ENCODE measurements at places on chromosomes 7 and 10.

DNA sequence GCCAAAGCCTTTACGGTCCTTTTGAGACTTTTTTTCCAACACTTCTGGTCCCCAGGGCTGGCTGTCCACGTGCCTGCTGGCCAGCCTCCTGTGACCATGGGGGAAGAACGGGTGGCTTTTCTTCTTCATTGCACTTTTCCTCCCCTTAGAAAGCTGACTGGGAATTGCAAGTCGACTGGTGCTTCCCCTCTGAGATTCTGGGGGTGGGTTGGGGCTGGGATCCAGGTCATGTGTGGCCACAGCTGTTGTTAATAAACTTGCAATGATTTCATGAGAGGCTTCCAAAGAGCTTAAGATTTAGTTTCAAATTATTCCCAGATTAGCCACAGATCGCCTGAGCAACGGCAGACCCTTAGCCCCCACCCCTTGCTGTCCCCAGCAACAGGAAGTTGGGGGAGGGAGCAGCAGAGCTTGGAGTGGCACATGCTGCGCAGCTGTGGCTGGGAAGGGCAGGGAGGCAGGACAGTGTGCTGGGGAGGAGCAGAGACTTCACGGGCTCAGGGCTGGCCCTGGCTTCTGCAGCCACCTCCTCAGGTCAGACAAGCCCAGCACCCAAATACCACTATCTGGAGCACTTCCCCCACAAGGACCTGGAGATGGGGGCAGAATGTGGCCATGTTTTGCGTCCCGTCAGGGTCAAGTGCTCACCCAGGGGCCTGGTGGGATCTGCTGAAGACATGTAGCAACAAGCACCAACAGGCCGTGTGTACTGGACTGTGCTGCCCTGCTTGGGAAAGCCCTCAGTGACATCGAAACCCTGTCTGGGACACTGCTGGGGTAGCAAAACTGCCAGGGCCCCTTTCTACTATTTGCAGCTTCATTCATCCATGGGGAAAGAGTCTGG, 147.1 kb downstream of the RNF216 start:
- DNase-seq = no peak

DNA sequence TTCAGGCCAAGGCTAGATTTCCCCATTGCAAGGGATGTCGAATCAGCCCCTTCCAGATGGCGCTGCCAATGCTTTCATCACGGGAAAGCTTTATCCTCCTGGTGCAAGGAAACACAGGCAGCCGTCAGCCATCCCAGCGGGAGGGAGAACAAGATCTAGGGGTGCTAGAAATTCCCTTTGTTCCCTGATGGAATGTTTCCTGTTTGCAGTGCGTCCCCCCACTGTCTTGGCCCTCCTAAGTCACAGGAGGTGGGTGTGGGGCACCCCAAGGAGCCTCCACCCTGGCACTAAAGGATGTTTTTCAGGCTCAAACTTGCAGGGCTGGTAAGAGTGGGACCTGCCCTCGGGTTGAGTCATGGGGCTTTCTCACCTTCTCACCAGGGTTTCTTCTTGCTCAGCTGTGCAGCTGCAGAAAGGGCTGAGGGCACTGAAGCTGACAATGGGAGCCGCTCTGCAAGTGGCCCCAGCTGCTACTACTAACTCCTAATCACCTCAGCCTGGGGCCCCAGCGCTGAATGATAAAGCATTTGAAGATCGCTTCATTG, 103.6 kb downstream of the PRPF18 start:
- DNase-seq = no peak

GRCh38 chr7:134280508-134280907, 36.2 kb downstream of the SLC35B4 start:
- no peak for DNase-seq

DNA sequence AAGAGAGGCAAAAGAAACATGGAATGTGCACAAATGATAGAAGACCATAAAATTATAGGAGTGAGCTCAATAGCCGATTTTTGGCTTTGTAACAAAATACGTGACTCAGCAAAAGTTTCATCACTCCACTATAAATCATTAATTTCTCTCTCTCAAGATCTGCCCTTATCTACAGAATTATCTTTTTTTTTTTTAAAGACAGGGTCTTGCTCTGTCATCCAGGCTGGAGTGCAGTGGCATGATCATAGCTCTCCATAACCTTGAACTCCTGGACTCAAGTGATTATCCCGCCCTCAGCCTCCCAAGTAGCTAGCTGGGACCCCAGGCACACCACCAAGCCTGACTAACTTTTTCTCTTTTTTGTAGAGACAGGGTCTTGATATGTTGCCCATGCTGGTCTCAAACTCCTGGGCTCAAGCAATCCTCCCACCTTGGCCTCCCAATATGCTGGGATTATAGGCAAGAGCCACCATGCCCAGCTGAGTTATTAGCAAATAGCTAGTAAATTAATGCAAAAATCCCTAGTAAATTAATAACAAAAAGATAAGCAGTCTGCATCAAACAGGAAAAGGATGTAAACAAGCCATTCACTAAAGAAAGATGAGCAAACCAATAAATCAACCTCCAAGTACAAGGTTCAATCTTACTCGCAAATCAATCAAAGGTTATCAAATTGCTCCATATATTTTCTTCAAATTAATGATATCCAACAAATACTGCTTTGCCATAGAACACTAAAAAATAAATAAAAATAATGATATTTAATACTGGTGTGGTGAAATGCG, 450.7 kb downstream of the PARD3 start:
- DNase-seq = no peak

DNA sequence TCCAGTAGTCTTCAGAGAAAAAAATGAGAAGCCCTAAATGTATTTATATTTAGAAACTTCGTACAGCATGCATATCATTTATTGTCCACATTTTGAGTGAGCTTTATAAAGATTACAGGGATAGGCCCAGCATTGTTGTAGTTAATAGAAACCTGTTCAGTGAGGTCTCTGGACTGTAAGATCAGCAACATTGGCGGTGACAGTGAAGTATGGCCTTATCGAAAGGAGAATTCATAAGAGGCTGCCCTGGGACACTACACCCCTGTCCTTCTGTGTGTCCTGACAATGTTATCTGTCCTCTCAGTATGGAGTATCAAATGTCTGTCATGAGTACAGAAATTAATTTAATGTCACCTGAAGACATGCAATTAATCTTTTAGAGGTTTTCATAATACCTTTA, 57.2 kb downstream of the SHH start:
- no peak for DNase-seq

DNA sequence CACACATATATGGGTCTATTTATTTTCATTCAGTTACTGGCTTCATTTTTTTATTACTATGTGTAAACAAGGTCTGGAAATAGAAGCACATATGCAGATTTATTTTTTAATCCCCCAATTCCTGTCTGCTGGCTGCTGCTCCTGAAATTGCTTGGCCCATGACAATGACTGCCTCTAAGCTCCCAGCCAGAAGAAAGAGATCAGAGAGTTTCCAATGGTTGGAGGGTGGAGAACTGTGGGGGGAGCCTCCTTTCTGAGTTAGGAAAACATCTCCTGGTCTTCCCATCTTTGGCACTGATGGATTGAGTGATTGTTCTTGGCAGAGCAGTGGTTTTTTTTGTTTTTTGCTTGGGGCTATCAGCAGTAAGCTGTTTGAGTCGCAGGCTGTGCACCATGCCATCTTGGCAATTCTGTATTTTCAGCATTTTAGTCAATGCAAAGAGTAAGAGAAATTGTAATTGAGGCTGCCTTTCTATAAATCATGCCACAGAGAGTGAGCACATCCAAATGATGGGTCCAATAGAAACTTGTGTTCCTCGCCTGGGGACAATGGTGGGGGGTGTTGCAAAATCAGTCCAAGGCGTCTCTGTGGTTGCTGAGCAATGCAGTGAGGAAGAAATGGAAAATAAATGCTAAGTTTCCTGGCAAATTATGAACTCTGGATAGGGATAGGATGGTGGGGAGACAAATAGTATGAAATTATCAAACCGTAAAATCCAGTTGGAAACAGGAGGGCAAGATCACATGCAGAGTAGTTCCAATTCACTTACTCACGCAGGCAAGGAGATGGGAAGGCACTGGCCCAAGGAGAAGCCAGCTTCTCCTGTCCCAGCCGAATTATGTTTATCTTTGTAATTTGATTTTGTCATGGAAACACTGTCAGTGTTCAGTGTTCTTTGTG, 382.4 kb downstream of the SORCS3 start:
- DNase-seq = no peak

- no peak for DNase-seq
These were observed 7.5 kb upstream of the TECTB start for GRCh38 chr10:112275512-112276245.

DNA sequence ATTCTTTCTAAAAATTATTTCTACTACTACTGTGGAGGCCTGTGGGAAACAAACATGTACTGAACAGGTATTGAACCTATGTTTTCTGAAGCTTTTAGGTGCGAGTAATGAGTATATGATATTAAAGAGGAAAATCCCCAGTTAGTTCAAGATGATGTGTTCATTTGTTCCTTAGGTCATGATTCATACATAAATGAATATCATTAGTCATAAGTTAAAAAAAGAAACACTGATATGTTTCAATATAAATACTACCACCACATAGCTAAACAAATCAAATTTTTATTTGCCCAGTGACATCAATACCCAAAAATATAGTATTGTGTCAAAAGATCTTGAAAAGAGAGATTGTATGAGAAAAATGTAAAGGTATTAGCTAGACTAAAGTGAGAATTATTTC, 210.7 kb upstream of the GNAI1 start:
- DNase-seq = no peak

DNA sequence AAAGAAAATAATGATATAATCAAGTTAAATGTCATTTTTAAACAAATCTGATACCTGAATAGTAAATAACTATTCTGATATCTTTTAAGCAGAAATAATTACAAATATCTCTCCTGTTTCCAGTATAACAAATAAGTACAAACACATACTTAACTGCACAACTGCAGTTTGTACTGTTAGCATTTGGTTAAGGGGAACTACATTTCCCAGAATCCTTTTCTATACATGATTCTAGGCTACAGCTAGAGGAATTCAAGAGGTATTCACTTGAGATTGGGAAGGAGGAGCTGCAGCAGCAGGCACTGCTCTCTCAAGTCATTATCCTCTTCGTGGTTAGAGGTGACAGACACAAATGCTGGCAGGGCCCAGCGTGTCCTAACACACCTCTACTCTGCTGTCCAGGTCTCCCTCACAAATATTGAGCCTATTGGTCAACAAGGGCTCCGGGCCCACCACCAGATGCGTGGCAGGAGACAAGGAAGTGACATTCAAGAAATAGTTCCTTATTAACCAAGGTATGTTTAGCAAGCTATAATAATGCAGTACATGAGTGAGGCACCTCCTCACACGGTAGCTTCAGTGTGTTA, 255.1 kb upstream of the MKLN1 start:
- no peak for DNase-seq

DNA sequence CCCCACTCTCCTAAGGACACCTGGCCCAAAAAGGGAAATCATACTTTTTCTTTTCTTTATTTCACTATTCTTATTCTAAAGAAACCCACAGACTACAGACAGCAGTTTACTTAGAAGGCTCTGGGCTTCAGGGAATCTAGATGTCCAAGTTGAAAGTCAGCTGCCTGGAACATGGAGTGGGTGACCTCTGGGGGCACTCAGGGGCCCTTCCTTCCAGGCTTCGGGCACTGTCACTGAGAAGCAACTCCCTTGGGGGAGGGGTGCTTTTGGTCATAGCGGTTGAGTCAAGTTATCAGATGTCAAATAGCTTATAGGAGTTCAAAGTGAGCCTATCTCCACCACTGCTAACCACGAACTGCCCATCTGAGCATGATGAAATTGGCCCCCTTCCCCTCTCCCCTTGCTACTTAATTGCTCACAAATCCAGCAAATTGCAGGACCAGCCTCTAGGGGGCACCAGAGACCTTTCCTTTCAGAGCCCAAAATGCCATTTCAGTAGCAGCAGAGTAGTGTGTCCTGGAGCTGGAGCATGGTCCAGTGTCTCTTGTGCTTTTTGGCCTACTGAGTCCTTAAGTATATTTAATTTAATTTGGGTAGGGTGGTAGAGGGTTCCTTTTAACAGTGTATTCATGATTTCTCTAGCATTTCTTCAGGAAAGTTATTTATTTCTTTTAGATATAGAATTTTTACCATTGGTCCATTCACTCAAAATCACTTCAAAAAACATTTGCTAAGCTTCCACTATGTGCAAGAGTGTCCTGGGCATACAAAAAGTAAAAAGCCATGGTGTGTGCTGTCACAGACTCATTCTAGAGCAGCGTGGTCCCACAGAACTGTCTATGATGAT, 463.8 kb downstream of the KCNMA1 start:
- DNase-seq = peak; percentile 58

DNA sequence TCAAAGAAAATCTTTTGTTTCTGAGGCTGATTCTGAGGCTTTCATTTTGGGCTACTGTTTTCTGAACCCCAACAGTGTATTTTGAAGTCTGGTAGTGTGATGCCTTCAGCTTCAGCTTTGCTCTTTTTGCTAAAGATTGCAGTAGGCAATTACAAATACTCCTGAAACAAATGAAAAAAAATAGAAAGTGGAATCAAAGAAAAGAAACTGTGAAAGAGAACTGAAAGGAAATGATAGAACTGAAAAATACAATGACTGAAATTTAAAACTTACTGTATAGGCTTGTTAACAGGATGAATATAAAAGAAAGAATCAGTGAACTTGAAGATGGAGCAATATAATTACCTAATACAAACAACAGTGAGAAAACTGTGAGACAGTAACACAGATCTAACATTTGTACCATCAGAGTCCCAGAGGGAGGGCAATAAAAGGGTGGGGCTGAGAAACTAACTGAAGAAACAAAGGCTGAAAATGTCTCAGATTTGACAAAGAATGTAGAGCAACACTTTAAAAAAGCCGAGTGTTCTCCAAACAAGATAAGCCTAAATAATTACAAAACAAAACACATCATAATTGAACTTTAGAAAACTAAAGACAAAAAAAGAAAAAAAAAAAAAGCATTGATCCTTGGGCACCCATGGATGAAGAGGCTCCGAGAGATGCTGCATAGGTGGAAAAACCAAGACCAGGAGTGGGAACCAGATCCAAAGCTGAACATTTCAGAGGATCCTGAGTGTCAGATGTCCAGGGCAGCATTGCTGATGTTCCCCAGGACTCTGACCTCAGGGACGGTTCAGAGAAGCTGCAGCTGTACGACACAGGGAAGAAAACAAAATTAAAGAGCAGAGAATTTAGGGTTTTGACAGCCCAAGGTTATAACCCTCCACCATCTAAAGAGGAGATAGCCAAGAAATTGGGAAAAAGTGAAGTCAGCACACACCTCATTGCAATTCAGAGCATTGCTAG, 223.2 kb upstream of the IGFBP3 start:
- no peak for DNase-seq

GRCh38 chr10:61750943-61751471, 88.3 kb downstream of the CABCOCO1 start:
- DNase-seq = peak; percentile 70

- no peak for DNase-seq
These were observed 169.0 kb upstream of the PRKCQ start for GRCh38 chr10:6748981-6749635.

DNA sequence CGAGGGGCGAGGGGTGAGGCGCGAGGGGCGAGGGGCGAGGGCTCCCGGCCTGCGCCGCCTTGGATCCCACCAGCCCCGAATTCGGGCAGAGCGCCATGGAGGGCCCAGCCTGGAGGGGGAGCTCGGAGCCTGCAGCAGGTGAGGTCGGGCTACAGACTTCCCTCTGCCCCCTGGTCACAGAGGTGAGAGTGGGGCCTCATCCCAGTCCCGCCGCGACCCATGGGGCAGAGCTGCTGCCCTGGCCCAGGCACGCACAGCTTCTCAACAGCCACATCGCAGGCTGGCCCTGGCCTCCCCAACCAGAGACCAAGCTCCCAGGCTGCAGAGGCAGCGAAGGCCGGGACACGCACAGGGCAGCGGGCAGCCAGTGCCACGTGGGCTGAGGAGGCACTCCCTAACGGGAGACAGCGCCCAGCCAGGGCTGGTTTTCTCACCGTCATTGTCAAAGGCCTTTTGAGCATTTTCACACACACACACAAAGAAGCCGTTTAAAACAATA, 191.8 kb downstream of the PTPRN2 start:
- no peak for DNase-seq
